ENCODE measurements at places on chromosomes 4 and X. TPM values are rescaled to one million over a fixed set of nuclear protein-coding genes. Genes with fewer than 3 reads are reported as not detected.

The ZXDA gene
- total RNA-seq: 5.6 TPM

The NXF2 gene
- not detected for total RNA-seq

The ZCCHC18 gene
- 1.2 TPM for total RNA-seq

The UGT2B11 gene
- not detected for total RNA-seq

The RXFP1 gene
- total RNA-seq: not detected

The ZNF185 gene
- total RNA-seq: 46.6 TPM

The ELF4 gene
- total RNA-seq: 26.3 TPM

The MAML3 gene
- total RNA-seq: 2.8 TPM

DNA sequence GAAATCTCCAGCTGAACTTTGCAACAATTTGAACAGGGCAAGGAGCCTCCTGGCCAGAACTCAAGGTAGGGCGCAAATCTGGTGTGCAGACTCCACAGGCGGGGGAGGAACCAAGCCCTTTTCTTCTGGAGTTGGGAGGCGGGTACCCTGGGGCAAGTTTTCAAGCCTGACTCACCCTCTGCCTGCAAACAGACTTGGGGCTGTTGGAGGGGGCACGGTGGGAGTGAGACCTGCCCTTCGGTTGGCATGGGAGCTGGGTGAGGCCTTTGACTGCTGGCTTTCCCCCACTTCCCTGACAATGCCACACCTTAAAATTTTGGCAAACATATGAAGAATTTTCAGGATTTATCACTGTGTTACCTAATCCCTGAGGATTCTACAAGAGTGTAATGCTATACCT, 709.8 kb upstream of the DIAPH2 start:
- DNase-seq: no peak

GRCh38 chrX:138886769-138887168, 175.3 kb upstream of the FGF13 start:
- DNase-seq: peak; percentile 73

- DNase-seq: no peak
Observed at GRCh38 chrX:45191820-45192409, 8.8 kb downstream of the DIPK2B start.

DNA sequence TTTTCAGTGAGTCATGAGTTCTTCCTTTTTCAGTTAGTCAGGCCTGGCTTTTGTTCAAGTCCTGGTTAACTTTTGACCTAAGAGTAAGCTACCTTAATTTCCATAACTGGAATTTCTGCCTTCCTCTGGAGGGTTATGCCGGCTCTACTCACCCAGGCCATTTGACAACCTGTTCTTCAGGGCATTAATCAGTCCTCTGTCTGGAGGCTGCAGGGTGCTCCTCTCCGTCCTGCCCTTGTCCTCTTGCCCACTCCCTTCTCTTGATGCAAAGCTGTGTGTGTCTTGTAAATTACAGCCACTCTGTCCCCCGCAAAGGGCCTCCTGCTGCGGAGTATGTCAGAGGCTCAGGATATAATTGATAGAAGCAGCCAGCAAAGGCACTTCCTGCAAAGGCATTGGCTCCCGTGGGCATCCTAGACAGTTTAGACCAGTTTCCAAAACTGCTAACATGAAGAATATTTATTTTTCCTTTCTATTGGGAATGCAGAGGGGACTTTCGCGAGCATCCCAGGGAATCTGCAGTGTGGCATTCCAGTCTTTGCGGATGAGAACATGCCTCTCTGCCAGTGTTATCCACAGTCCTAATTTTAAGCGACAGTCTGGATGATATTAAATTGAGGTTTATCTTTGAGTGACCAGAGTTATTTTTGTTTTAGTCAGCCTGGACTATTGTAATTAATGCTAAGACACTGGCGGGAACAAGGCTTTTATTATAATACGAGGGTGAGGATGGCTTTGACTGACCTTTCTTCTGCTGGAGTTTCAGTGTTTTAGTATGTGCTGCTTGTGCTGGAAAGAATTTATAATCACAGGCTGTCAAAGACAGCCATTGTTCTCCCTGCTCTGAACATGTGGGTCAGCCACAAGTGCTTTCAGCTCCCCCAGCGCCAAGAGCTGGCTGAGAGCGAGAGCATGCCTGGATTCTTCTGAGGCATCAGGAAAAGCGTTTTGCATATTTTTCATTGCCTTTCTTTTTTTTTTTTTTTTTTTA, 74.2 kb downstream of the LIMCH1 start:
- DNase-seq: peak; percentile 59

GRCh38 chr4:1379351-1379781, 26.9 kb downstream of the NKX1-1 start:
- DNase-seq: no peak

DNA sequence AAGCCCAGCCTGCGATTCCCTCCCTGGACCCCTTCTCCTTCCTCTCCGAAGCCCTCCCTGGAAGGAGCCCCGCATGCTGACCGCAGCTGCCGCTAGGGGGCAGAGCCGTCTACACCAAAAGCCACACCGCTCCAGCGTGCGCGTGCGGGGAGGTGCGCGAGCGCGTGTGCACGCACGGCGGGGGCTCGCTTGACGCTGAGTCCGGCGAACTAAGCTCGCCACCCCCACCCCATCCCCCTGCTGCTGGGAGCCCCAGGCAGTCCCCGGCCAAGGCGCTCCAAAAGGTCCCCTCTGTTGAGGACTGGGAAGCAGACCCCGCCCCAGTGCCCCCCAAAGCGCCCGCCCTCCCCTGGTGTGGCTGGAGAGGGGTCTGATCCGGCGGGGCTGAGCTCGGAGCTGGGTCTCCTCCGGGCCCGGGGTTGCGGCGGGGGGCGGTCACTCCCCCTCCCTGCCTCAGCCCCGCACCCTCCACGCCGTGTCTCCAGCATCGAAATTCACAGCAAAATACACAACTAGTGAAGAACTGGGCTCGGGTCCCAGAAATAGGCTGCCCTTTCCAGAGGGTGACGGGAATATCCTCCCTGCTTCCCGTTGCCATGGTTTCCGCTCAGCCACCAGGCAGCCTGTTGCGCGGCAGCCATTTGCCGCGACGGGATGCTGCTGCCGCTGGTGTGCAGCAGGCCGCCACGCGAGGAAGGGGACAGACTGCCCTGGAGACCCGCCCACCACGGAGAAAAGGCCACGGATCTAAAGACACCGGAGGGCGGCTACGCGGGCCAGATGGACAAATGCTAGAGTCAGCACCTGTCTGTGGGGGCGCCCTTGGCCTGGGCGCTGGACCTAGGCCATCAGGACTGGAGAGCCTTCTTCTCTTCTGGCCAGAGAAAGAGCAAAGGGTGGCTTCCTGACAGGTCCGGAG, 11.2 kb upstream of the CCNQ start:
- peak; percentile 21 for DNase-seq

- DNase-seq: no peak
Observed at GRCh38 chr4:163610648-163611047, 116.2 kb downstream of the TMA16 start.

DNA sequence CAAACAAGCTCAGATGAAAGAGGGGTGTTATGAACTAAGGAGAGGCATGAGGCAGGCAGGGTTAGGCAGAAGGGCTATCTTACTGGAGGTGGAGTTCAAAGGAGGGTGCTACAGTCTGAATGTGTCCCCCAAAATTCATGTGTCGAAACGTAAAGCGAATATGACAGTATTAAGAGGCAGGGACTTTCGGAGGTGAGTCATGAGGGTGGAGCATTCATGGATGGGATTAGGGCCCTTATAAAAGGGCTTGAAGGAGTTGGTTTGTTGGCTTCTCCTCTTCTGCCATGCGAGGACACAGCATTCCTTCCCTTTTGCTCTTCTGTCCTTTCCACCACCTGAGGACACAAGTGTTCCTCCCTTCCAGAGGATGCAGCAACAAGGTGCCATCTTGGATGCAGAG, 22.9 kb downstream of the APLN start:
- no peak for DNase-seq
